ENCODE measurements at places on chromosomes 4 and X.

- DNase-seq: no peak
Observed at GRCh38 chrX:118497180-118497818, 1.7 kb downstream of the DOCK11 start.

GRCh38 chrX:10203617-10204016 lies 46.8 kb downstream of the CLCN4 start:
- DNase-seq: no peak

GRCh38 chrX:16848541-16848940 lies 21.6 kb downstream of the RBBP7 start:
- DNase-seq: no peak

GRCh38 chr4:167613381-167613780 lies 379.1 kb upstream of the SPOCK3 start:
- DNase-seq: no peak

- DNase-seq: no peak
Observed at GRCh38 chr4:3386526-3386925, 55.2 kb upstream of the HGFAC start.

GRCh38 chrX:95950679-95951078 lies 734.0 kb upstream of the DIAPH2 start:
- DNase-seq: no peak

DNA sequence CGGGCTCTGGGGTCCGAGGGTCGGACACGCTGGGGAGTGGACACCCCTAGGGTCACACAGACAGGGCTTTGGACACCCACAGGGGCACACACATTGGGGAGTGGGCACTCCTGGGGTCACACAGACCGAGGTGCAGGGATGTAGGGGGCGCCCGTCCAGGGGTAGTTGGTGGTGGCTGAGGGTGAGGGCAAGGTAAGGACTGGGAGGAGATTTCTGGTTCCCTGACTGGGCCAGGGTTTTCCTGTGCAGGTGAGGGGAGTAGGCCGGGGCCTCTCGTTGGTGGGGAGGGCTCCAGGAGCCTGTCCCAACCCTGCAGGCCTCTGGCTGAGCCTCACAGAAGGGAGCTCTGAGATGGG lies 21.9 kb upstream of the WDR45 start:
- no peak for DNase-seq

GRCh38 chrX:111095974-111096895 lies at the start of gene PAK3:
PAK3 (plus strand) TSS chrX:111096191; CDS start chrX:111123104, 26,913 bp downstream.
- peak; percentile 57 for DNase-seq

GRCh38 chrX:153410373-153410772 lies 899 bp upstream of the ZFP92 start:
- DNase-seq: no peak

GRCh38 chr4:130648570-130648969 lies 1552.6 kb downstream of the C4orf33 start:
- no peak for DNase-seq

DNA sequence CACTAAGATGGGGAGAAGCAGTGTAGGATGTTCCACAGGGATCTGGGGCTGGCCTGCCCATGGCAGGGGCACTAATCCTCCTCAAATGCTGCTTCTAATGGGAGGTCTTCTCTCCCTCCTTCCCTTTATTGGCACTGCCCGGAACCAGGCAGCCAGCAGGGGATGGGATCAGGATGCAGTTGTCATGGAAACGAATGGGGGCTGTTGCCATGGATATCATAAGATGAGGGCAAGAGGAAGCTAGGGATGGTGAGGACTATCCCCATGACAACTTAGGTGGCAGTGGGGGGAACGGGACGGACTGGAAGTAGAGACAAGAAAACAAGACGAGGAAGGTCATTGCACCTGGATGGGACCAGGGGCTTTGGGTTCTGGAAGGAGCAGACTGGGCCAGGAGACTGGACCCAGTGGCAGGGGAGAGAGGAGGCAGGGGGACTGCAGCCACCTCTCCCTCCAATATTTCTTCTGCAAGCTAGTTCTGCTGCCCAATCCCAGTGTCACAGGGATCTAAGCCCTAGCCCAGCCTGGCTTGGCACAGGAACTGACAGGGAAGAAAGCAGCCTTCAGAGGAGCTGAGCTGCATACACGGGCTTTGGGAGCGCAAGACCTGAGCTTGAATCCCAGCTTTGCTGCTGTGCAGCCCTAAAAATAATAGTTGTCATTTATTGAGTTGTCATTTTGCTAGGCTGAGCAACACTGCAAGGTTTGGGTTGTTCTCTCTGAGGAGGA lies 19.0 kb downstream of the IQSEC2 start:
- DNase-seq: no peak

DNA sequence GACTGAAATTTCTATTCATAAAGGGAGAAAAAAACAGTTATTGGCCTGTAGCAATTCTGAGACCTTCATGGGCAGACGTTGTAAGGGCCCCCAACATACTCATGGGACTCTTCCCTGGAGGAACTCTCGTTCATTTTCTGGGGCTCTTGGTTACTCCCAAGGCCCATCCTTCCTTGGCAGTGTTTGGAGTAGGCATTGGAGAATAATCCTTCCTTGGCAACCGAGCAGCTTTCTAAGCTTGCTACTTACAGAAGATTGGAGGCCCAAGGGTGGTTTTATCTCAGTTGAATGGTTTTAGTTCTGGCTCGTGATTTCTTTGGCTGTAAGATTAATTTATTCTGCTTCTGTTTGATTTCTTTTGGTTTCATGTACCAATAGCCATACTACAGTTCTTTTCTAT lies 50.4 kb downstream of the ALG13 start:
- DNase-seq: no peak

DNA sequence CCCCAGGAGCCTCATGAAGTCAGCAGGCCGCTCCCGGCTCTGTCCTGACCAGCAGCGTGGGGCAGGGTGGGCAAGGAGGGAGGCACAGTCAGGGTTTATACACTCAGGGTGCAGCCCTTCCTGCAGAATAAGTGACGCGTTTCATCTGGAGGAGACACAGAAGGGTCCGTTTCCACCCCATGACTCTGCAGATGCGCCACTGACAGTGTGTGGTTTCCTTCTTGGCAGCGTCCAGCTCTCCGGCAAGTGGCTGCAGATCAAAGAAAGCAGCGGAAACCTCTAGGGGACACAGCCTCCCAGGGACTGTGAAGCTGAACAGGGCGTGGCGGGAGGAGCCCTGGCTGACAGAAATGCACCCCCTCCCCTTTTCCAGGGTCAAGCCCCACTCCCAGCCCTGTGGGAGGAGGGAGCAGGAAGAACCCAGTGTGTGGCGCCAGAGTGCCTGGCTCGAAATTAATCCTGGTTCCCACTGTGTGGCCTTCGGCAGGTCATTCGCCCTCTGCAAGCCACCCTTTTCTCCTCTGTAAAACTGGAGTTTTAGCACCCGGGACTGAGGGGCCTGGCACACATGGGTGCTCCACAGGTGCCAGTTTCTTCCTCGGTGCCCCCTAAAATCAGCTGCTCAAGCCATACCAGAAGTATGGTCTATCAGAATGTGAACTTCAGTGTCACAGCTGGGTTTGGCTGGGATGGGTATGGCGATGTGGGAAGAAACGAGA lies 17.3 kb upstream of the TBC1D14 start:
- DNase-seq: no peak

- peak; percentile 0 for DNase-seq
Observed at GRCh38 chrX:101759000-101759399, 99.3 kb upstream of the ARMCX2 start.

DNA sequence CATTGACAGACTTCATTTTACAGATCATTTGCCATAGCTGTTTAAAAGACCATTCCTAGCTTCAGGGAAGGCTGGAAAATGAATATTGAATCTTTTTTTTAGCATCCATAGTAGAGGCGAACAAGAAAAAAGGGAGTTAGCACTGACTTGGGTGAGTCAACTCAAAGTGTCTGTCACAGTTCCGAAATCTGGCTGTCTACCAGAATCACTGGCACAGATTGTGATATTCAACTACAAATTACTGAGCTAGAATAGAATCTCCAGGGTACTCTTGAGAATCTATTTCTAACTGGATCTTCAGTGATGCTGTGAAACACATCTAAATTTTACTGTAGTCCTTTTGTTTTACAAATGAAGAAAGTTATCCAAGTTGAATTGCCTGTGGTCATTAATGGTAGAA lies 31.5 kb downstream of the SEC24B start:
- DNase-seq: no peak

GRCh38 chrX:26783512-26784225 lies 567.7 kb downstream of the MAGEB5 start:
- peak; percentile 3 for DNase-seq
